ENCODE measurements at places on chromosomes 5 and 9. TPM values are rescaled to one million over a fixed set of nuclear protein-coding genes. Genes with fewer than 3 reads are reported as not detected.

Gene KCNMB1
- 4.9 TPM for total RNA-seq

Gene MIER3
- 16.0 TPM for total RNA-seq

DNA sequence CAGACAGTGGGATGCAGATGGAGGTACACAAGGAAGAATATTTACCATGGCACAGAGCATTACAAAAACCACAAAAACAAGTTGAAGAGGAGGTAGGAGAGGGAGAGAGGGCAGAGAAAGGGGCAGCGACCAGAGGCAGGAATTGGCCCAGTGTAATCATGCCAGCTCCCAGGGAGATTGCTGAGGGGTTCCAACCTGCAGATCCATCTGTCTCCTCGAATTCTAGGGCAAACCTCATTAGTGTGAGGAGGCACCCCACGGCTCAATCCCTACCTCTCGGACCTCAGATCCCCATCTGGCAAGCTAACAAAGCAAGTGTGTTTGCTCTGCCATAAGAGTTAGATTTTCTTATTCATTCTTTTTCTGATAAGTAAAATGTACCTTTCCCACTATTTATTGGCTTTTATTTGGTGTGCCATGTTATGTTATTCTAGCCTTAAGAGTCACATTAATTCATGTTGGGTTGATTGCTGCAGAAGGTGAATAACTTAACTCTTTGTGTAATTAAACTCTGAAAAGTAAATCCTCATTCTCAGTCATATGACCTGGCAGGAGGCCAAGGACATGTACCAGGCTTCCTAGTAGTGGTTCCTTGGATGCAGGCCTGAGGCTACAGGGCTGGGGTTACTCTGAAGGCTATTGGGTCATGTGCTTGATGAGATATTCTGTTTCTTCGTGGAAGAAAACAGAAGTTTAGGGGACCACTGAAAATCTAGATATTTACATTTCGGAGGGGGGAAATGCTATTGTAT lies 315.2 kb upstream of the ATP10B start:
- no peak for DNase-seq

Gene TLX3
- total RNA-seq = not detected

DNA sequence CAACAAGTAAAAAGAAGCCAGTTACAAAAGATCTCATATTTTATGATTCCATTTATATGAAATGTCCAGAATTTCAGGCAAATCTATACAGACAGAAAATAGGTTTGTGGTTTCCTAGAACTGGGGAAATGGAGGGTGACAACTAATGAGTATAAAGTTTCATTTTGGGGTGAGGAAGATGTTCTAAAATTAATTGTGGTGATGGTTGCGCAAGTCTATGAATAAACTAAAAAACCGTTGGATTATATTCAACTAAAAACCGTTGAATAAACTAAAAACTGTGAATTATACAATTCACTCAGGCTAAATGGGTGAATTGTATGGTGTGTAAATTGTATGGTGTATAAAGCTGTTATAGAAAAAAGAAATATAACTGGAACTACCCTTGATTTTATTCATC lies 47.6 kb downstream of the ADAMTS6 start:
- DNase-seq = no peak

Gene PIP5K1B
- 2.9 TPM for total RNA-seq

- DNase-seq = no peak
These were observed 59.3 kb downstream of the ASTN2 start for GRCh38 chr9:117355542-117355941.

GRCh38 chr9:5994493-5994892 lies 20.9 kb downstream of the RANBP6 start:
- no peak for DNase-seq

Gene LHX3
- total RNA-seq = not detected

DNA sequence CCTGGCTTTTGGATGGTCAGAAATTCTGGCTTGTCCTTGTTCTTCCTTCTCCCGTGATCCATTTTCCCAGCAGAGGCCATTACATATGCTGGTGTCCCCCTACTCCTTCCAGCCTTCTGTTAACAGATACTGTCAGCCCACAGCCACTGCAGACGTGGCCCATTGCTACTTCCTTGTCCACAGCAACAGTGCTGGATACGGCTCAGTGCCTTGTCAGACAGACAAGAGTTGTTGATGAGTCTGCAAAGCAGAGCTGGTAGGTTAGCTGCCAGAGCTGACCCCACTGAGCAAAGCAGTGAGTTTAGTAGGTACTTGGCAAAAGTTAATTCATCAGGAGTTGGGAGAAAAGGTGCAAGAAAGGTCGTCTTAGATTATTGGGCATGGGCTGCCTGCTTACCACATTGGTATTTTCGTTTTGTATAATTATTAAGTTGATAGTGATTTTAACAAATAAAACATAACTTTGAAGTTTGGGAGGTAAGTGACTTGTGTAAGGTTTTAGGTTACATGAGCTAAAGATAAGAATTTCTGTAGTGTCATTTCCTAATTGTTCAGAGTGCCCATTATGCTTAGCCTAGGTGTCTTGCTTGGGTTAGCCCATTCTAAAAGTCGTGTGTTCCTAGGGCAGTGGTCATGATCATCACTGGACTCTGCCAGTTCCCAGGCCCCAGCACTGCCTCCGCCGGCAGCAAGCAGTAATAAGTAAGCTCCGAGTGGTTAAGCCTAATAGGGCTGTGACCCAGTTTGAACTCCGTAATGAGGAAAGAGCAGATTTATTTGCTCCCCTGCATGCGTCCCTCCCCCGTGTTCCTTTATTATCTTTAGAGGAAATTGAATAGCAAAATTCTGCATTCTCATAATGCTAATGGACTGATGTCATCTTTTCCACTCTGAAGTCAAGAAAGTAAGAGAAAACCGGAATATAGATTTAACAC lies 292.0 kb downstream of the FANCC start:
- no peak for DNase-seq

DNA sequence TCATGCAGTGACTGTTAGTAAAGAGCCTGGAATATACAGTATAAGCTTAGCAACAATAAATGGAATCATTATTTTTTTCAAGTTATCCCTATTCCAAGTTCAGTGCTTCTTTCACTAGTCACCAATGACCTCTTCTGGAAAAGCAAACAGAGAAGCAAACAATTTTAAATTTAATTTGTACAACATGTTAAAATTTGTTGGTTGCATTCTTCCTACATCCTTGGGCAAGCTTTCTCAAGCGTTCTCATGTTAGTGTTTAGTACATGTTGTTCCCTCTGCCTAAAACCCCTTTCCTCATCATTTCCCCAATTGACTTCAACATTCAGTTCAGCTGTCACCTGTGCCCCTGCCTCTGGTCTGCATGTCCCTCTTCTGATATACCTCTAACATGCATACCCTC lies 123.4 kb downstream of the SEC61B start:
- no peak for DNase-seq

Gene PCDHGA2
- 6.1 TPM for total RNA-seq

DNA sequence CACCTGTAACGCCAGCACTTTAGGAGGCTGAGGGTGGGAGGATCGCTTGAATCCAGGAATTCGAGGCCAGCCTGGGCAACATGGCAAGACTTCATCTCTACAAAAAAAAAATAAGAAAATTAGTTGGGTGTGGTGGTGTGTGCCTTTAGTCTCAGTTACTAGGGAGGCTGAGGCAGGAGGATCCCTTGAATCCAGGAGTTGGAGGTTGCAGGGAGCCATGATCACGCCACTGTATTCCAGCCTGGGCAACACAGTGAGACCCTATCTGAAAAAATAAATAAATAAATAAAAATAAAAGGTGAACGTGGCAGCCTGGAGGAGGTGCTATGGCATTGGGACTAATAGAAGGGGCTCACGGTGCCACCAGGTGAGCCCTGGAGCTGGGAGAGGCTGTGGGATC lies 7.1 kb downstream of the FGFR4 start:
- no peak for DNase-seq

DNA sequence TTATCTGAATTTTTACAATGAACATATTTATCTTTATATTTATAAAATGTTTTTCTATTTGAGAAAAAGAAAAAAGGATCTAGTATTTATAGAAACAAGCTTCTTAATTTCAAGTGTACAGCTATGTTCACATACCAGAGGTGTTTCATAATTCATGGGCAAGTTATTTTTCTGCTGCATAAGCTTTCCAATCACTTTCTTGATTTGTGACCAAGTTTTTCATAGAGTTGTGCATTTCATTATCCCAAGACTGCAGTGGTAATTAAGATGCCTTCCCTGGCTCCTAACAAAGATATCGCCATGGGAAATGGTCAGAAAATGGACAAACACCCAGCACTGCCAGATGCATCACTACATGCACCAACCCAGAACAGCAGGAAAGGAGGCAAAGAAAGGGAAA lies 124.6 kb downstream of the GNAQ start:
- no peak for DNase-seq

- DNase-seq = no peak
These were observed 35.3 kb downstream of the HRH2 start for GRCh38 chr5:175692996-175693710.

Gene SPATA31D4
- total RNA-seq = not detected

Gene IFNA2
- not detected for total RNA-seq

Gene MAN1B1
- total RNA-seq = 34.1 TPM

DNA sequence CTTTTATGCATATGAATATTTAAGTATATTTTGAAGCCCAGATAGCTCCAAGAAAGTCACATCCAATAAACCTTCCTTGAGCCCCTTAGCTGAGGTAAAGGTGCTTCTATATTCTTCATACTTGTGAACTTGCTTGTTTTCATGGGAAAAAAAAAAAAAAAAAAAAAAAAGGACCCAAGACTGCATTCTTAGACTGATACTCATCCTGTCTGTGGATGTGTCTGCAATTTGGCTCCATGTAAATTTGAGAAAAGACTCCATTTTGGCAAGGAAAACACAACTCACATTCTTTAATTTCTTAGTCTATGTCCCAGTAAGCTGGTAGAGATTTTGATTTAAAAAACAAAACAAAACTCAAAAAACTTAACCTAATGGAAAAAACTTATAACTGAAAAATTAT lies 238.3 kb downstream of the FBXL17 start:
- no peak for DNase-seq

Gene C1QTNF3
- 7.1 TPM for total RNA-seq

- DNase-seq = no peak
These were observed 1028.5 kb upstream of the CDH9 start for GRCh38 chr5:28066856-28067255.

- DNase-seq = no peak
These were observed 159.3 kb downstream of the SYK start for GRCh38 chr9:90960941-90961340.

- no peak for DNase-seq
These were observed 23.3 kb downstream of the SAR1B start for GRCh38 chr5:134609232-134609851.
